ENCODE measurements at places on chromosomes 12 and 14.
A peak's percentile ranks its signal among the peaks of the same experiment; 100 is the strongest.

- peak; percentile 99 for DNase-seq
These were observed 137.0 kb upstream of the HIF1A start for GRCh38 chr14:61558271-61558670.

- no peak for DNase-seq
These were observed 62.5 kb upstream of the PRICKLE1 start for GRCh38 chr12:42652048-42652447.

GRCh38 chr14:100091386-100091785 lies 26.2 kb downstream of the EVL start:
- DNase-seq, result no peak

- no peak for DNase-seq
These were observed 41.7 kb downstream of the ACADS start for GRCh38 chr12:120767071-120768024.

- DNase-seq, result no peak
These were observed 119.1 kb upstream of the ATXN7L3B start for GRCh38 chr12:74418573-74418972.

DNA sequence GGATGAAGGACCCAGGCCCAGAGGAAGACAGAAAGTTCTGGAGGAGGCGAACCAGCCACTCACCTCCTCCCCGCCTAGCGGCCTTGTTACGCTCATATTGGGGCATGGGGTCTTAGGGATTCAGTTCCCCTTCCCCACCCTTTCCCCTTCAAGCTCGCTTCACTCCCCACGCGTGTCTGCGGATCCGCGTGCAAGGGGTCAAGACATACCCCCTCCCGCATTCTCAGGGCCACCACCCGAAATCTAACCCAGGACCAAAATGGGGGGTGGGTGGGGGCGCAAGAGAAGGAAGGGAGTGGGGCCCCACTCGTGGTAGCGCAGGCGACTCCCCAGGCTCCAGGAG lies 584 bp upstream of the RFX4 start:
- DNase-seq, result no peak

DNA sequence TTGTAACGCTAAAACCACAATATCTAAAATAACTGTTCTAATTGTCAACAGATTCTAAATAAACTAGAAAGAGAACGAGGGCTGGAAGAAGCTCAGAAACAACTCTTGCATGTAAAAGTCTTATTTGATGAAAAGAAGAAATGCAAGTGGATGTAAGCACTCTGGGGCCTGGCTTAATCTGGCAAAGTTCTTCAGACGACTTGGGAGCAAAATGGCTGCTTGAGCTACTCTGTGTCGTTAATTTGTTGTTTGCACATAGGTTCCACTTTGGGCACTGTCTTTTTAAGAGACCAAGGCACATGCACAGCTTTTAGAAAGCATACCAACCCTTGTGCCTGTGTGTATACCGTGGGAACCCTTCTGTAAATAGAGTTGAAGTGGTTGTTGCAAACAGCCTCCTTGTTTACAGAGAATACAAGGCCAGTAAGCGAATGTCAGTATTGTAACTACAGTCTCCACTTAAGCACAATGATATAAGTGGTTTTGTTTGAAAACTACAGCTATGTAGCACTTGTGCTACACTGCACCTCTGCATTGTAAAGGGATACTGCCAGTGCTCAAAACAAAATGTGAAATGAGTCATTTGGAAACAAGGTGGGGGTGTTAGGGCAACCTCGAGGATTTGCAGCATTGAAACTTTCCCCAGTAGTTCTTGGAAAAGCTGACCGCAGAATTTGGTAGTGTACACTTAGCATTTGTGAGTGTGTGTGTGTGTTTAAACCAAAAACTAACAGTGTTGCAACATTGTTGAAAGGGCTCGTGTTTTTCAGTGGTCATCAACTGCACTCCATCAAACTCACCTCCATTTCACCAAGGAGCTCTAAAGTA lies 154.3 kb downstream of the CEP83 start:
- DNase-seq, result no peak

- DNase-seq, result no peak
These were observed 54.5 kb downstream of the ATP2A2 start for GRCh38 chr12:110335481-110336045.

- DNase-seq, result no peak
These were observed 12.2 kb upstream of the CCDC60 start for GRCh38 chr12:119322301-119322723.

DNA sequence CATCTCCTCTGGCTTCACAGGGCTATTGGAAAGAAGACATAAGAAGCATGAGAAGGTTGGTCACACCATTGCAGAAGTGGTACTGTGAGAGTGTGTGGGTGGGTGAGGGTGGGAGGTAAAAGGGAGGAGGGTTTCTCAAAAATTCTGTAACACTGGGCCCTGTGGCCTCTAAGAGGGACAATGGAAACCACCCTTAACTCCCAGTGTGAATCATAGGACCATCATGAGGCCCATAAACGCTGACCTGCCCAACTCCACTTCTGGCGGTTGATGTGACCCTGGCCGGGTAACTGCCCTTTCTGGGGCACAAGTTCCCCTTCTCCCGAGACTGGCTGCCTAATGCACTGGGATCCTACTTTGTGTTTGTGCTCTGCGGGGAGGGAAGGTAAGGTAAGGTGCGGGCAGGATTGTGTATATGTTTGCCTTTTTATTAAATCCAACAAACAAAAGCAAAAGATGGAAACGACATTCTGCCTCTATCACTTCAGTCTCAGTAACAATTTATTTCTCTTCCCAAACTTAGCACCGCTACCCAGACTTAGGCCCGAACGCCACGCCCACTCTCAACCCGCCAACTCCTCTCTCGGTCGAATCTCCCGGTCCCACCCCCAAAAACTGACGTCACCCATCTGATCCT lies 551 bp downstream of the METTL1 start:
- no peak for DNase-seq

DNA sequence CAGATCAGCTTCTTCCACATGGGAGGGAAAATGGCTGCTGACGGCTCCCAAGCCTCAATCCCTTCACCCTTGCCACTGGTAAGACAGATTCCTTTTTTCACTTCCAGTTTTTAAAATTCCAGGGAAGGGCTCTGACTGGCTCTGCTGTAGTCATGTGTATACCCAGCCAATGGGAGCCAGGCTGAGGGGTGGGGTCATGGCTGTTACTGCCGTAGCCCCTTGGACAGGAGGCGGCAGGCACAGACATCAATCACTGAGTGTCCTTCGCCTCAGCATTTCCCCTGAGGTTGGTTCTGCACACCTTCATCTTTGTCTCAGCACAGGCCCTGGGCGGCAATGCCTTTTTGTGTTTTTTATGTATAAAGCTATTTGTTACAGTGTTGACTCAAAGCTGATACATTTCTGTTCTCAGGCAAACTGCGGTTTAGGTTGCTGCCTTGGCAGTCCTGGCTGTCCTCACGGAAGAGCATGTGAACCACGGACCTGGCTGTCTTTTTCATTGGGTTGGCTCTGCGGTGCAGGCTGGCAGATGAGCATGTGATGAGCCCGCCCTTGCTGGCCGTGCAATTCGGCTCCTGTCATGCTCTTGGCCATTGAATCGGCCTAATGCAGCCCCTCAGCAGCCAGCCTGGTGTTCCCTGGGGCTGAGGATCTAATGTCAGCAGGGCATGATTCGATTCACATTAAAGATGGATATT lies 74.3 kb downstream of the PPM1A start:
- no peak for DNase-seq

GRCh38 chr14:94028450-94028826 lies 2.3 kb downstream of the OTUB2 start:
- DNase-seq, result no peak

DNA sequence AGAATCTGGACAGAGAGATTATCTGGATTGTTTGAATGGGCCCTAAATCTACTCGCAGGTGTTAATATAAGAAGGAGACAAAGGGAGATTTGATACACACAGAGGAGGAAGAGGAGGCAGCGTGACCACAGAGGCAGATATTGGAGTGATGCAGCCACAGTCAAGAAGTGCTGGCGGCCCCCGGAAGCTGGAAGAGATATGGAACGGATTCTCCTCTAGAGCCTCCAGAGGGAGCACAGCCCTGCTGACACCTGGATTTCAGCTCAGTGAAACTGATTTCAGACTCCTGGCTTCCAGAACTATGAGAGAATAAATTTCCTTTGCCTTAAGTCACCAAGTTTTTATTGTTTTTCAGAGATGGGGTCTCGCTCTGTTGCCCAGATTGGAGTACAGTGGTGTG lies 9.2 kb upstream of the TC2N start:
- DNase-seq, result no peak

DNA sequence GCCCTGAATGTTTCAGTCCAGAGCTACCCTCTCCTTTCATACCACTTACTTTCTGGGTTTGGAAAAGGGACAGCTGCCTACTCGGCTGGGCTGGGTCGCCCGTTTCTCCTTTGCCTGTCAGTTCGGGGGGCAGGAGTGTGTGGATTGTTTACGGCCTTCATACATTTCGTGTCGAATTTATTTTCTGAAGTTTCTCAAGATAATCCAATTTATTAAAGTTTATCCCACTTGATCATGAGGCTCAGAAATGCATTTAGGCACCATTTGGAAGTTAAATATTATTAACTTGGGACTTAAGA lies 608 bp downstream of the ZNF410 start:
- no peak for DNase-seq

DNA sequence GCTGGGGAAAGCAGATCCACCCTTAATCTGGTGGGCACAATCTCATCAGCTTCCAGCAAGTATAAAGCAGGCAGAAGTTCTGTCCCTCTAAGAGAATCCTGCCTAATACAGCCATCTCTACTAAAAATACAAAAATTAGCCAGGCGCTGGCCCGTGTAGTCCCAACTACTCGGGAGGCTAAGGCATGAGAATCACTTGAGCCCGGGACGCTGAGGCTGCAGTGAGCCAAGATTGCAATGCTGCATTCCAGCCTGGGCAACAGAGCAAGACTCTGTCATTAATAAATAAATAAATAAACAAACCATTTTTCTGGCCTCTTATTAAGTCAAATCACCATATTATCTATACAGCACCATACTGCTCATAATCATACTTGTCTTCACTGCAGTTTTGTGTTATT lies 111.2 kb downstream of the MED13L start:
- no peak for DNase-seq

DNA sequence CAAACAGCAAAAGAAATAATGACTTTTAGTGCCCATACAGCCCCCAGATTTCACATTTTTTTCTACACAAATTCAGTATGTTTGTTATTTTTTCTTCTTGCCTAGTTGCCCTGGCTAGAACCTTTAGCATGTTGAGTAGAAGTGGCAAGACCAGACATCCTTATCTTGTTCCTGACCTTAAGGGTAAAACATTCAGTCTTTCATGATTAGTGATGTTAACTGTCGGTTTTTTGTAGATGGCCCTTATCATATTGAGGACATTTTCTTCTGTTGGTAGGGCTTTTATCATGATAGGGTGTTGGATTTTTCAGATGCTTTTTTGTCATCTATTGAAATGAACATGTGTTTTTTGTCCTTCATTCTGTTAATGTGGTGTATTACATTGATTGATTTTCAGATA lies 17.1 kb downstream of the IRAK3 start:
- no peak for DNase-seq

- DNase-seq, result no peak
These were observed 12.0 kb upstream of the CELA1 start for GRCh38 chr12:51358496-51358895.

GRCh38 chr12:41930866-41931437 lies 213.7 kb downstream of the GXYLT1 start:
- no peak for DNase-seq

GRCh38 chr12:26689281-26689841 lies 143.6 kb downstream of the ITPR2 start:
- no peak for DNase-seq

- DNase-seq, result no peak
These were observed 46.0 kb downstream of the DGLUCY start for GRCh38 chr14:91159906-91160305.

DNA sequence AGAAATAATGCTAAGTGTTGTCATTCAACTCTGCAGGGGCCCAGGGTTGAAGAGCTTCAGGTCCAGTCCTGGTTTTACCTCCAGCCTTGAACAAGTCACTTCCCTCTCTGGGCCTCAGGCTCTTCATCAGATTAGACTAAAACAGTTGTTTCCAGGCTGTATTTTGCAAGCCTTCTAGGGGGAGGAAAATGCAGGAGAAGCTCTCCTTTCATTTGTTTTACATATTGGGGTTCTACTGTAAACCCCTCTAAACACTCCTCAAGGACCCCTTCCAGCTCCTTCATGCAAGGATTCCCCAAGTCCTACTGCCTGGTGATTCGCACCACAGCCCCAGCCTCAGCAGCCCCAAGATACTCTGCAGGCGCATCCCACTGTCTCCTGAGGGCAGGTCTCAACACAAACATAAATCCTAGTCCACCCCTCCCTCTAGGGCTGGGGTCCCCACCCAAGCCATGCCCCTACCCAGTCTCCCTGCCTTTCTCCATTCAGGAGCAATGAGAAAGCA lies 2.7 kb downstream of the SDR9C7 start:
- no peak for DNase-seq

DNA sequence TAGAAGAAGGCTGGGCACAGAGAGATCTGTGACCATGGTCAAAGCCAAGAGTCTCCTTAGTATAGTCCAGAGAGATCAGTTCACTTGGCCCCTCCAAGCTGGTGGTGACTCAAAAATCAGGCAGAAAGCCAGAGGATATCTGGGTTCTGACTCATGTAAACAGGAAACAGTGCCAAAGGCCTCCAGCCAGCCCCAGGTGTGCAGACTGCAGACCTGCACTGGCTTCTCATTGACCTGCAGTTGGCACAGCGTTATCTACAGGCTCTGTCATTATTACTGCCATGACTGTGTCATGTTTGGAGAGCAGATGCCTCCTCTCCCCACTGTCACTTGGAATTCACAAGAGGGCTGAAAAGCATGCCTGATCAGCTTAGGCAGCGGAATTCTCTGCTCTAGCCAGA lies 295.7 kb upstream of the PRKD1 start:
- DNase-seq, result no peak

DNA sequence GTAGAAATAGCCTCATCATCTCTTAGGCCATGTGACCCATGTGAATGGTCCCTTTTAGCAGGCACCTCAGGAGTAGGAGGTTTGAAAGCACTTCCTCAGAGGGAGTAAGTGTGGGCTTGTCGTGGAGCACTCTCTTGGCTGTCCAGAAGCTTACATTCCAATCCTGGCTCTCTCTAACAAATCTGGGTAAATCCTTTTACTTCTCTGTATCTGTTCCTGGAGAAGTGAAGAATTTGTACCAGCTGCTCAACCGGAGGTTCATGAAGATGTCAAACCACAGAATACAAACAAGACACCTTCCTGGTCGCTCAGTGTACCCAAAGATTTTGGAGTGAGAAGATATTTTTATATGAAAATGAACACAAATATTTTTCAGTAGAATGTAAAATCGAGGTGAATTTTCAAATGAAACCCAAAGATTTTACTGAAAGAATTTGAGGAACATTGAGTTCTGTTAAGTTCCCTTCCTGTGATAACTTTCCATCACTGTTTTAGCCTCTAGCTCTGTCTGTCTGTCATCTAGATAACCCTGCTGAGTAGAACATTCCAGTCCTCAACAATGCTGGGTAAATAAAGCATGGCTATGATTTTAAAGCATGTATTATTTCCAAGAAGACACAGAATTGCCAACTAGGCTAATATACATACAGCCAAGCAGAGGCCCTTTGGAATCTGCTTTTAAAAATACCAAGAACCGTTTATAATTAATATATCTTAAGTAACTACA lies 263.9 kb upstream of the RGS6 start:
- DNase-seq, result no peak
